ENCODE measurements at places on chromosomes 2 and 18.

DNA sequence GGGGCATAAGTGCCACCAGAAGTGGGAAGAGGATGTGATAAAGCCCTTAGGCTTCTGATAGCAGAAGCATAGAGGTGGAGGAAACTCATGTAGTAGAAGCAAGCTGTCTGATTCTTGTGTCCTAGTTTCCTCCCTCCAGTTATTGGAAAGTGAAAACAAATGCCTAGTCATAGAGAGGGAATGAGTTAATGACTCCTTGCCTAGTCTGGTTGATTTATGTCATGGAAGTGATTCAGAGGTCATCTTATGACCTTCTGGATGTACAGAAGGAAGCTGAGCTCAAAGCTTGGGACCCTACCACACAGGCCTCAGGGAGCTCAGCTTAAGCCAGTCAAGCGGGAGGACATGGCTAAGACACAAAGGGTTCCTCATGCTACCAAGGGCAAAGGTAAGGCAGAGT is 232.2 kb downstream of the THSD7B start:
- DNase-seq = no peak

DNA sequence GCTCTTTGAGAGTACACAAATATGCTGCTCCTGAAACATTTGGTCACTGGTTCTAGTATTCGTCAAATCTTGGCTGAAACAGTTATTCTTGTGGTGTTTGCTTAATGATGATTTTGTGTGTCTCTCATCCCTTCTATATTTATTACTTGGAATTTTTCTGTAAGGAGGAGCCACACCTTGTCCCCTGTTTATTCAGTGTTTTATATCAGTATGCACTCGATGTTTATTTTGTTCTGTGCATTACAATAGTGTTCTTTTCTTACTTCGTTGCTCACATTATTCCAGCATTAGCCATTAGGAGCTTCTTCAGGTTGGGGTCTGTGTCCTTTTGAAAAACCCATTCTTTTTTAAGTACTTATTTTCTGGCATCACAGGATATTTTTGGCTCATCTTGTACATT is 5.1 kb upstream of the RAMP1 start:
- no peak for DNase-seq

GRCh38 chr2:227932403-227932802 is 61.0 kb downstream of the DAW1 start:
- DNase-seq = no peak

DNA sequence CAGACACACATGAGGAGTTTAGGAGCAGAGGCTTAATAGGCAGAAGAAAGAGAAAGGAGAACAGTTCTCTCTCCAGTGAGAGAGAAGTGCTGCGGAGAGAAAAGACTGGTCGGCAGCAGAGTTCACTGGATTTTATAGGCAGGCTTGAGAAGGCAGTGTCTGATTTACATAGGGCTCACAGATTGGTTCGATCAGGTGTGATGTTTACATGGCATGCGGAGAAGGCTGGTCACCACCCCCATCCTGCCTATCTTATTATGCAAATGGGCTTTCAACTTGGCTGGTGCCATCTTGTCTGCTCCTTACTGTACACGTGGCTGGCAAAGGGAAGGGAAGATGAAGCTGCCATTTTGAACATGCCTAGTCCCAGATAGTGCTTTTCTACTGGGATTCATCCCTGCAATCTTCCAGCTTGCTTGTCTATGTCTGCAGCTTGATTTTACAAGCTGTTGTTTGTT is 113.4 kb downstream of the AP1S3 start:
- no peak for DNase-seq

GRCh38 chr2:95388091-95388692 is 14.3 kb upstream of the FAHD2A start:
- no peak for DNase-seq

DNA sequence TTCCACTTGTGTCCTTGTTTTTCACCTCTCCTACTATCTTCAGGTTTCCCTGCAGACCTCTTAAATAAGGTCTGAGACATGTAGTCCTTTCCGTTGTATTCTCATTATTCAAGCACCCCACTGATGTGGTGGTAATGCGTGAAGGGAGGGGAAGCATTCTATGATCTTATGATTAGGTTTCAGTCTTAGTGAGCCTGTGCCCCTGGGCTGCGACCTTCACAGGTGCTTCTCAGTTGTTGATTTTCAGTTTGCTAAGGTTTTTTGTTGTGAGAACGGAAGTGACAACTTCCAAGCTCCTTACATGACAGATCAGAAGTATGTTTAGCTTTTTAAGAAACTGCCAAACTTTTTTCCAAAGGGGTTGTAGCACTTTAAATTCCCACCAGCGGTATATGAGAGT is 41.3 kb downstream of the VPS54 start:
- DNase-seq = no peak

GRCh38 chr2:175807031-175807873 is 194.8 kb downstream of the LNPK start:
- DNase-seq = no peak

GRCh38 chr2:168976034-168976654 is 55.0 kb downstream of the ABCB11 start:
- no peak for DNase-seq

- no peak for DNase-seq
Observed at GRCh38 chr2:208501206-208501605, 94.6 kb downstream of the PTH2R start.

GRCh38 chr2:105756435-105756834 is 11.7 kb downstream of the NCK2 start:
- no peak for DNase-seq

GRCh38 chr2:111037128-111037527 is 83.6 kb upstream of the BCL2L11 start:
- DNase-seq = no peak

GRCh38 chr18:73414598-73414997 is 546.8 kb upstream of the NETO1 start:
- DNase-seq = no peak

GRCh38 chr2:58896638-58897037 is 655.5 kb upstream of the FANCL start:
- no peak for DNase-seq

GRCh38 chr2:224753743-224754540 is 37.8 kb upstream of the CCDC195 start:
- no peak for DNase-seq

DNA sequence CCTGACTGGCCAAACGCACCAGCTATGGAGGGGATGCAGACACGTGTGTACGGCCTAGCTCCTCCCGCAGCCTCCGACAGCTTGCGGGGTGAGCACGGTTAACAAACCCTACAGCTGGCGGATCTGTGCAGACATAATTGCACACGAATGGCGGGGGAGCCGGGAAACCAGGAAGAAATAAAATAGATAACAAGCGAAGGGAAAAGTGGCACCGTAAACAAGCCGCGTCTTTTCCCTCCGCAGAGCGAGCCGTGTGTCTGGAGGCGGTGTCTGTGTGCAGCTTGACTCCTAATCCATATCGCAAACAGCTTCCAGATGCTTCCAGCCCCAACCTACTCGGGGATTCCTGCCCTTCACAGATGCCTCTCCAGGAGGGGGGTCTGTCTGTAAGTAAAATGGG is 853.1 kb upstream of the SALL3 start:
- no peak for DNase-seq

DNA sequence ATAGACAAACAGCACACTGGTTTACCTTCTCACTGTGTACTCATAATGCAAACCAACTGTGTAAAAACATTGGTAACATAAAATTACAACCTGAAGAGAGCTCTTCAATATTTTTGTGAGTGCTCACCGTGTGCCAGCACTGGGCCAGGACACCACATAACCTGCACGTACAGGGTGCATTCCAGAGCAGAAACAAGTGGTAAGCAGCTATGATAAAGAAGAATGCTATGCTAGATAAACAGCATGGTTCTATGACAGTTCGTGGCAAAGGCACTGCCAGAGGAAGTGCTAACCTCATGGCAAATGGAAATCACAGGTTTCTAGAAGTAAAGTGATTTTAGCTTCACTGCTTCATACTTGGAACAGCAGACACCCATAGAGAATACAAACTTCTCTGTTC is 343.5 kb downstream of the MTX2 start:
- no peak for DNase-seq

DNA sequence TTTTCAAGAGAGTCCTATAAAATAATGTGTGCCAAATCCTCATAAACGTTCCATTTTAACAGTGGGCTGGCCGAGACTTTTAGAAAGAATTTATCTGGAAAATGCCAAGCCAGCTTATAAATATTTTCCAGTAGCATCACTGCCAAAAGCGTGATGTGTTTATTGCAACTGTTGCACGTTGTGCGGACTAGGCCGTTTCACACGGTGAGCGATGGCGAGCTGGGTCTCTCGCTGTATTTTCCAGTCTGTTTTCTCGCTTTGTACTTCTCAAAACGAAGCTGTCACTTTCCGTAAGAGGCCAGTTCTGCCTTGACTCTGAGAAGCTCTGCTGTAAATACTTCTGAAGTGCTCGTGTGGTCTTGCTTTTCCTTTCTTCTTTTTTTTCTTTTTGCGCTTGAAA is 65.0 kb upstream of the ZNF236 start:
- no peak for DNase-seq

DNA sequence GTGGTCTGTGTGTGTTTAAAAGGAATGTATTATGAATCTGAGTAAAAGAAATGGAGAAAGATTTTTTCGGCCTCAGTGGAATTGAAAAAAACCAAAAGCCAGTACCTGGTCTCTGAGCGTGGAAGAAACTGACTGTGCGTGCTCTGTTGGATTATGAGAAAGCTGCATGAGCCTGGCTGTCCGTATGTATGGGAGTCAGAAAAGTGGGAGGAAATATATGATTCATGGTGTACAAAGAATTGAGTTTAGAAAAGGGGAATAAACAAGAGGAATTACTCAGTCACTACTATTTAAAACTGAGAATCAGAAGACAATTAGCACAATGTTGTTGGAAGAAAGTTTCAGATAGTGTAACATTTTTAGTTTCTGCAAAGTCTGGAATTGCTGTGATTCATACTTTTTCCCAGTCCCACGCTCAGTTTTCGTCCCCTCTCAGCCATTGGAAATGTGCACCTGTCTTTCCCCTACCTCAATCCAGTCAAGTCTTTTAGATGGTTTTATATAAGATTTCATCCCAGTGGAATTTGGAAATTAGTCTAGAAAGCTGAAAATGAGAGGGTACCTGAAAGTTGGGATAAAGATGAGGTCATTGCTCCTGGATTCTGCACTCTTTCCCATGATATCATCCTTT is 66.4 kb upstream of the CHMP1B start:
- no peak for DNase-seq

GRCh38 chr18:62285281-62285680 is 39.8 kb upstream of the TNFRSF11A start:
- no peak for DNase-seq

DNA sequence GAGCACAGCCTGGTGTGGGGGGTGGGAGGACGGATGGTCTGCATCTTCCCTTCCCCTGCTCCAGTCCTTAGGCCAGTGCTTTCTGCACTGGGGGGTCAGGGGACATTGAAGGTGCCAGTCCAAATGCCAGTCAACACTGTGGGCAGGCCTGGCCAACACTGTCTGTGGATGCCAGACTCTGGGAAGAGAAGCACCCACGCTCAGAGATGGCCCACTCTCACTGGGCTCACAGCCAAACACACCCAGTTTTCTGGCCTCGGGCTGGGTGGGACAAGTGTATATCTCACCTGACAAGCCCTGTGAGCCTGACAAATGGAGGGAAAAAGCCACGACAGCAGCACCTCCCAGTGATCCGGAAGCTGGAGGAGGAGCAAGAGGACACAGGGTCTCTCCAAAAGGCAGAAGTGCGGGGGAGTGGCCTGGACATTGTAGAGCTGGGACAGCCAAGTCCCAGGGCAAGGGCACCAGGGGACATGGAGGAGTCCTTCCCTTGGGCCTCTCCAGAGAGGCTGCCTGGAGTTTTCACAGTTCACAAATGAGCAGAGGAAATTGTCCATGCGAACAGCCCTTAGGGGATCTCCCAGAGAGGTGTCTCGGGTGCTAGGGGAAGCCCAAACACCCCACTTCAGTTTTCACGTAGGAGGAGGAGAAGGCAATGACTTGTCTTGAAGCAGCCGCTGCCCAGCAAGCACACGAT is 79.3 kb downstream of the SDC1 start:
- DNase-seq = no peak

- DNase-seq = no peak
Observed at GRCh38 chr2:2101924-2102323, 229.2 kb downstream of the MYT1L start.

GRCh38 chr2:118922254-118922653 is 19.7 kb upstream of the MARCO start:
- no peak for DNase-seq

- no peak for DNase-seq
Observed at GRCh38 chr2:38171208-38171855, 95.4 kb upstream of the CYP1B1 start.

DNA sequence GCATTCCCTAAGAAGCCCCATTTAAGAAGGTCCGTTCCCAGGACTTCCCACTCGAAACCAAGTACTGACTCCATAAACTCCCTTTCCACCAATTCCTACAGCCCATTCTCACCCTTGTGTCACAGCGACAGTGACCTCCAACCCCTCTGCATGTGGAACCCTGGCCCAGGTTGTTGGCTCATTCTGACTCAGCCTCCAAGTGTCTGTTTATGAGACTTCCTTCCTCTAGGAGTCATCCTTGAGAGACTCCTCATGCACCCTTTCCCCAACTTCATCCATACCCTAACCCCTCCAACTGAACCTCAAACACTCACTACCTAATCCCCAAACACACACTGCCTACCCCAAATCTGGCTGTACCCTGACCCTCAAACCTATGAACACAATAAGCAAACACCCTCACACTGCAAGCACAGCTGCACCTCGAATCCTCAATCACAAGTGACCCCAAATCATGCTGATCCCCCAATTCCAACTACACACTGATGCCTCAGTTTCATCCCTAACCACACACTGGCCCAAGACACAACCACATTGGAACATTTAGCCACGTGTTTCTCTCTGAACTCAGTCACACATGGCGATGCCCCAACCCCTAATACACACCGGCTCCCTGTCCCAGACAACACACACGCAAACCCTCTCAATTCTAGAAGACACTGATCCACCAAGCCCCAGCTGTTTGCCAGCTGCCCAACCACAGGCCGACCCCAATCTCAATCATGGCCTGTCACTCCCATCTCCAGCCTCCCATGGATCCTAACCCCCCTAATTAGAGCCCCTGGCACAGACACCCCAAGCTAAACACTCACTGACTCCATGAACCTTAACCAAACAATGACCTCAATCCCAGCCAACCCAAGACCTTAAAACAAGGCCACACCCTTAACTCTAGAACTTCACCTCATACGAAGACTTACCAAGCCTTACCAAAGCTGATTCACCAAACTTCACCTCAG is 219.6 kb downstream of the CYP26B1 start:
- no peak for DNase-seq

DNA sequence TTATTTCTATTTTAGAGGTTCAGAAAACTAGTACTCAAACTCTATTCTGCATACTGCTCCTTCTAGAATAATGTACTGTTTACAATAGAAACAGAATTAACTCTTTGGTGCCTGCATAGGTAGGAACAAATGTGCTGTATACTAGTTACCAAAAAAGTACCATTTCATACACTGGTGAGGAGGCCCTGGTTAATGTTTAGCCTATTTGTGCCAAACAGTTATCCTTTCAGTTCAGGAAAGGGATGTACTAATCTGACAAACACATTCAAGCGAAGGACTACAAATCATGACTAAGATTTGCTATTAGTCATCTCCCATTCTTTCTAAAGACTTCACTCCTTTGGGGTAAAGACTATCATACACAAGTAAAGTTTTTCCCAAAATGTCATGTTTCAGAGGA is 47.4 kb downstream of the EXOC6B start:
- DNase-seq = no peak

- DNase-seq = no peak
Observed at GRCh38 chr2:25845843-25846505, 32.3 kb downstream of the ASXL2 start.

GRCh38 chr2:234595829-234596228 is 98.9 kb upstream of the ARL4C start:
- no peak for DNase-seq
